ENCODE measurements at places on chromosomes 2 and 18. TPM values are rescaled to one million over a fixed set of nuclear protein-coding genes. Genes with fewer than 3 reads are reported as not detected.

- no peak for DNase-seq
Measured at GRCh38 chr2:23696752-23697045, 230.2 kb downstream of the ATAD2B start.

DNA sequence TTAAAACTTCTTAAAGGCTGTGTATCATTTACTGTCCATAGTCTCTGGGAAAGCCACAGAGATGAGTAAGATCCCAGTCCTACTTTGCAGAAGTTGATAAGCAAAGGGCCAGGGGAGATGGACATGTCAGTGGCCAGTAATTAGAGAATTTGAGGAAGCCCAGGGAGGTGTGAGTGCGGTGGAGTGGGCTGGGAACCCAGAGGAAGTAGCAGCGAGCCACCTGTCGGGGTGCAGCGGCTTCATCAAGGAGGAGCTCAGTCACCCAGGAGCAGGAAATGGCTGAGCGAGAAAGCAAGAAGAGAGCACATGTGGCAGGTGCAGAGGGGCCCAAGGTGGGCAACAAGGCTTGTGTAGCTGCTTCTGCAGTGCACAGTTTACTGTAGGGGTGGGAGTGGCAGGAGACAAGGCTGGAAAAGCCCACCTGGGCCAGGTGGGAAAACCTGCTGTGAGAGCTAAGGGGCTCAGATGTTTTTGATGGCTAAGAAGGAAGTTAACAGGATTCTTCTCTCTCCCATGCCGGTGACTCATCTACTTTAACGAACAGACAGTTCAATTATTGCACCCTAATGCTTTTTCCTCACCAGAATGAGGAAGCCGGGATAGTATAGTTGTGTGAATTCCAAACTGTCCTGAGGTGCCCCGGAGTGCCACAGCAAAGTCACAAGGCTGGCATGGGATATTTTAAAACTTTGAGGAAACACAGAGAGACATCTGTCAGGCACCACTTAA is 34.8 kb upstream of the MGAT5 start:
- DNase-seq = no peak

GRCh38 chr2:135617501-135618015 is 86.3 kb downstream of the R3HDM1 start:
- no peak for DNase-seq

GRCh38 chr2:34337735-34338134 is 738.6 kb upstream of the FAM98A start:
- DNase-seq = no peak

DNA sequence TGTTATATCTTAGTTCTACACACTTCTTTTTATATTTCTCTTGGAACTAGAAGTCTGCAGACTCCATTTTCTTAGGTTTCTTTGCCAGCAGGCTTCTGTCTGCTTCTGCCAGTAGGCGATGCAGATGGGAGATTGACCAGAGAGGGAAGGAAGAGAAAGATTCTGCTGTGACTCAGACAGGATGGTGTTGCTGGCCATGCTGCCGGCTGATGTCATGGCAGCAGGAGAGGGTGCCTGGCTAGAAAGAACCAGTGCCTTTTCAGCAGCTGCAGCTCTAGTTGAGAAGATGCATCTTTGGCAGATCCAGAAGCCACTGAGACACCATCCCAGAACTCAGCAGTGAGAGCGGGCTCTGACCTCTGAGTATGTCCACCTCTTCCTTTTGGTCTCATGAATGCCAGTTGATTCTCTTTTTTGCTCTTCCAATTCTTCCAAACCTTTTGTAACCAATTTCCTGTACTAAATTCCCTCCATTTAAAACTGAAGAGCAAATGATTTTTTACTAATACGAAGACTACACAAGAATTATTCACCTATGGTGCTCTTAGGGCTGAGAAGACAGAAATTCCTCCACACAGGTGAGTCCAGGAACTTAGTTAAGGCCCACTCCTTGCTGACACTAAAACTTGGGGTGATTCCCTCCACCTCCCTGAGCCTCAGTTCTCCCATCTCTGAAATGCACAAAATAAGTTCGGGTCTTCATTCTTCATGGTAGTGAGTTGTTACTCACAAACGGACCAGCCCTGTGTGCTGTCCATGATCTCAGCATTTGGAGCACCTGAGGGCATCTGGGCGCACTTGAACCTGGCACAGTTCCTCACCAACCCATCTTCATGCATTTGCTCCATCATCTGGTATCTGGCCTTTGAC is 200.7 kb downstream of the MYCN start:
- DNase-seq = no peak

GRCh38 chr2:44452069-44452583 is 90.4 kb downstream of the CAMKMT start:
- DNase-seq = no peak

GRCh38 chr18:25672490-25672889 is 320.5 kb upstream of the ZNF521 start:
- DNase-seq = no peak

- DNase-seq = no peak
Measured at GRCh38 chr18:59039449-59039848, 100.2 kb upstream of the SEC11C start.

- no peak for DNase-seq
Measured at GRCh38 chr18:62330650-62331049, 5.5 kb downstream of the TNFRSF11A start.

DNA sequence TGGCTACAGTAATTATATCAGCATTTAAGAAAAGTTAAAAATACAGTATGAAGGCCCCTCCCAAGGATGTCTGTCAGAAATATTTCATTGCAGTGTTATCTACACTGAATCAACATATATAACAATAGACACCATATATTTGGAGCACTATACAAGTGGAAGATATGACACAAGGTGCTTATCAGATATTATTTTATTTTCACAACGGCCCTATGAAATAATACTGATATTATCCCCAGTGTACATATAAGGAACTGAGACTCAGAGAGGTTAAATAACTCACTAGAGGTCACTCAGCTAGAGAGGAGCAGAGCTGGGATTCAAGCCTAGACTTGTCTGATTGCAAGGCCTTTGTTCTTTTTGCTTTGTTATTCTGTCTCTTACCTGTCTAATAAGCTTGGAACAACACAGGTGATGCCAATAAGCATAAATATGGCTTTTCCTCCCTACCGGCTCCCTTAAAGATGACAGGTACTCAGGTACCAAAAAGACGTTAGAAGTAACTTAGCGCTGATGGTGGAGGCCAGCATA is 4.7 kb upstream of the SLC40A1 start:
- DNase-seq = no peak

Gene RAB6C
- total RNA-seq = 0.11 TPM

Measured in urinary bladder (tissue), 4 donors.